ENCODE measurements at places on chromosomes 1 and 21. TPM values are rescaled to one million over a fixed set of nuclear protein-coding genes. Genes with fewer than 3 reads are reported as not detected.

The SPRR4 gene
- polyA plus RNA-seq, result not detected

The KRTAP21-2 gene
- polyA plus RNA-seq, result not detected

GRCh38 chr1:178353524-178353923, 143.2 kb downstream of the CLEC20A start:
- no peaks in the 10 kb centered on the region for H3K27me3 ChIP-seq
- no peak overlapping the region for H3K27ac ChIP-seq
- no peak for DNase-seq
- no peak overlapping the region for H3K4me3 ChIP-seq

- H3K36me3 ChIP-seq, result no peaks in the 10 kb centered on the region
- no peak overlapping the region for H3K4me3 ChIP-seq
- peaks cover 5% of the 10 kb centered on the region for H3K4me1 ChIP-seq
- no peak overlapping the region for H3K27ac ChIP-seq
- H3K27me3 ChIP-seq, result no peaks in the 10 kb centered on the region
These were observed 38.6 kb upstream of the EPS8L3 start for GRCh38 chr1:109802136-109802900.

DNA sequence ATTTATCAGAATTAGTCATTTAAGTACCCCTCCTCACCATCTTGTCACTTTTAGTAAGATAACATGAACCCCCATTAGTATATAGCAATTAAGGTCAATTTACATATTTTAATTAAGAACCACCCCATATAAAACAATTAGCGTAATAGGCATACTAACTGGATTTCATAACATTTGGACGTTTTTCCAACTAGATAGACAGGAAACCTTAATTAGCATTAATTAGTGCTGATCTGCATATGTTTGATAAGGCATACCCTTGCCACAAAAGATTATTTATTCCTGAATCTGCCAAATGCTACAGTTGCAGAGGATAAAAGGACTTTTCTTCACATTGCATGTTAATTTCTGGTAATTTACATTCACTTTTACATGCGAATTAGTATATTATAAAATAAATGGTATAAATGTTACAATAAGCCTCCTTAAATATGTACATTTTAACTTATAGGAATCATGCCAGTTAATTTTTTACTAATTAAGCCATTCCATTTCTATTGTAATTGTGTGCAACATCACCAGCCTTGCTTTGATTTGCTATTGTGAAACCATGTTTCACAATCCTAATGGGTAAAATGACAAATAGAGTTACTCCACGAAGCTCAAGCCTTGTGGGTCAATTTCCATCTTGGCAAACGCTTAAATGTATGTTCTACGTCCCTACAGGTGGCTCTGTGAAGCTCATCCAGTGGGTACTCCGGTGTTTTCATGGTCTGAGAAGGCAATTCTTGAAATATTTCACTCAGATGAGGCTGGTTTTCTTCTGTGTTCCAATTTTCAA, 469.6 kb downstream of the DPYD start:
- H3K27ac ChIP-seq, result no peak overlapping the region
- H3K4me1 ChIP-seq, result no peaks in the 10 kb centered on the region
- H3K4me3 ChIP-seq, result no peak overlapping the region
- H3K27me3 ChIP-seq, result no peaks in the 10 kb centered on the region
- DNase-seq, result no peak
- no peaks in the 10 kb centered on the region for H3K36me3 ChIP-seq

DNA sequence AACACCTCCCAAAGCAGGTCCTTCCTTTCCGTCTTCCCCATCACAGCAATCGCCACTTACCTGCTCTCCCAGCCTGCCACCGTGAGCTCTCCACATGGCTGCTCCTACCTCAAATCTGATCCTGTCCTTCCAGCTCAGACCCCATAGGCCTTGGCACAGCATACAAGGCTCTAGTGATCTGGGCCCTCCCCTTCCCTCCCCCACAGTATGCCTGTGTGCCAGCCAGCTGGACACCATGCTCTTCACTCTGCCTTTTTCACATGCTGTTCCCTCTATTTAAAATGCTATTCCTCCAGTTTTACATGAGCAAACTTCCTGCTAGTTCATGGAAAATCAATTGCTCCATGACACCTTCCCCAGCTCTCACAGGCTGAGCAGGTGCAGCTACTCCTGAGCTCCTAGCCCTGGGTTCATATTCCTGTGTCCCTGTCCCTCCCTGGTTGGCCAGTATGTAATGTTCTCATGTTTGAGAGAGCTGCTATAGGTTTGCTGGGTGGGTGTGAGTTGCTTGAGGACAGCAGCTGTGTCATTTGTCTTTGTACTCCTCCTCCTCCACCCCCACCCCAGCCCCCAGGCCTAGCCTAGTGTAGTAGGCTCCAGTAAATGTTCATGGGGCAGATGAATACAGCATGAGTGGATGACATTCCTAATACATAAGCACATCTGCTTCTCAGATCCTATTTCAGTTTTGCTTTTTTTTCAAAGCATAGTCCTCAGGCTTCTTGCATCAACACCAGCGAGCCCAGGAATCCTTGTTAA, 6.3 kb upstream of the TNNT2 start:
- H3K27me3 ChIP-seq, result no peaks in the 10 kb centered on the region
- H3K4me1 ChIP-seq, result peaks cover 20% of the 10 kb centered on the region
- DNase-seq, result peak; percentile 96
- peak overlapping the region; percentile 95 for H3K27ac ChIP-seq
- no peaks in the 10 kb centered on the region for H3K36me3 ChIP-seq
